Gastrocnemius medialis (tissue), 4 donors: ENCODE measurements at places on chromosomes 7 and 10.

GRCh38 chr7:957418-958220, 3.1 kb upstream of the ADAP1 start:
- no peak for DNase-seq

- DNase-seq = no peak
Measured at GRCh38 chr7:73918926-73919693, 58.2 kb downstream of the TMEM270 start.

- DNase-seq = no peak
Measured at GRCh38 chr10:118496525-118496924, 98.9 kb downstream of the PRLHR start.

DNA sequence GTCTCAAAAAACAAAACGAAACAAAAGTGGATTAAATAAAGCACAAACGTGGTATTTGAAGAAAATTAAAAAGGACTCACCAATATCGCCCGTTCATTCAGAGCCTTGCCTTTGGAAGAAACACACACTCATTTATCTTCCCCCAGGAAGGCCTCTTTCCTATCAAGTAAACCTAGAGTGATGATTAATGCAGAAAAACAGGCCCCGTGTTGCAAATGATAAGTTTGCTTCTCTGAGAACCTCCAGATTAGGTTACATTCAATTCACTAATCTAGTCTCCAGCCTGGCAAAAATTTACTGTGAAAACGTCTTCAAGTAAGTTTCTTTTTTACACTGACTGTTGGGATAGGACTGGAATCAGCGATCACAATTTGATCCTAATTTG, 78.0 kb upstream of the C1GALT1 start:
- no peak for DNase-seq

DNA sequence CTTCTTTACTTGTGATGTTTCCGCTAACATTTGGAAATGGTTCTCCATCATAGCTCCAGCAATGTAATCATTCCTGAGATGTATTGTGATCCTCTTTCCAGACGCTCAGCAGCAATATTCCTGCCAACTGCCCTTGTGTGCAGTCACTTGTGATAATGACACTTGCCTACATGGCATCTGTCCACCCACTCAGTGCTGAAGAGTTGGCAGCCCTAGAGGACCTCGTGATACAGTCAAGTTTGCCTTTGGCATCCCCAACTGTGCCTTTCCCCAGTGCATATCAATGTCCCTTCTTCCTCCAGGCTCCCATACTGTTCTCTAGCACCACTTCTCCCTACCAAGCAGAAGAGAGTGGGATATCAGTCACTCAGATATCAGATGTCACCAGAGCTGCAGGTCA, 64.9 kb downstream of the MYOF start:
- DNase-seq = peak; percentile 38

DNA sequence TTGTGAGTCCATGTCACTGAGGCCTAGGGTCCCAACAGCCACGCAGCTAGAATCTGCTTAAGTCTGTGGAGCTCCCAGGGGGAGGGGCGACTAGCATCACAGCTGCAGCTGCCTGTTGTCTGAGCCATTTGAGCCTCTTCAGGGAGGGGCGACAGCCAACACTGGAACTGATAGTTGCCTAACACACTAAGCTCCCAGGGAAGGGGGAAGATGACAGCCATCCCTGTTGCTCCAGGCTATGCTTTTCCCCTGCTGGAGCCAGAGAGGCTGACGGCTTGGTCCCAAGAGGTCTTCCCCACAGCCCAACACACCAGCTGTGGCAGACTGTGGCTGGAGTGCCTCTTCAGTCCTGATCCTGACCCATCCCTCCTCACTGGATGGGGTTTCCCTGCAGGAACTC, 817.5 kb downstream of the NXPH1 start:
- no peak for DNase-seq

DNA sequence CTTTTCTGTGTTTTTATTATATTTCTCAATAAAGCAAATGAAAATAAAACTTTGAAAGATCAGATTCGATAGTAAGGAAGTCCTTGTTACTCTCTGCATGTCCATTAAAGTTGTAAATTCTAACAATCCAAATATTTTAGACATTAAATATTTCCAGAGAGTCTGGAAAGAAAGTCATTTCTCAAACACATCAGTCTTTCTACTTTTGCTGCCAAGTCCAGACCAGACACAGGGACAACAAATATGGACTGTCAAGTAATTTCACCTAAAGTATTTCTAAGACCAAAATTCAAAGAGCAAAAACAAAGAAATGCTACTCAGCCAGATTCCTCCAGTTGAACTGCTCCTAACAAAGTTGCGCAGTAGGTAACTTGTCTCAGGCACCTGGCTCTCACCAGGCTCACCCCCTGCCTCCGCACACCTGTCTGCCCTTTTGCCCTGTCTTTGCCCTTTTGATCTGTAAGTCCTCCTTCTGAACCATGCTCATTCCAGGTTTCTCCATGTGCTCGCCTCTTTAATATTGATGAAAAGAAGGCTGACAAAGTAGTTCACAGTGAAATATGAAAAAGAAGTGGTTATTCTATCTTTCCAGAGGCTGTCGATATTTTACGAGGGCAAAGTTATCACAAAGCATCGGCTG, 300.5 kb downstream of the C7orf25 start:
- no peak for DNase-seq

GRCh38 chr7:70951271-70951962, 180.5 kb upstream of the GALNT17 start:
- DNase-seq = no peak

- peak; percentile 25 for DNase-seq
Measured at GRCh38 chr7:42107484-42108240, 129.3 kb downstream of the GLI3 start.

DNA sequence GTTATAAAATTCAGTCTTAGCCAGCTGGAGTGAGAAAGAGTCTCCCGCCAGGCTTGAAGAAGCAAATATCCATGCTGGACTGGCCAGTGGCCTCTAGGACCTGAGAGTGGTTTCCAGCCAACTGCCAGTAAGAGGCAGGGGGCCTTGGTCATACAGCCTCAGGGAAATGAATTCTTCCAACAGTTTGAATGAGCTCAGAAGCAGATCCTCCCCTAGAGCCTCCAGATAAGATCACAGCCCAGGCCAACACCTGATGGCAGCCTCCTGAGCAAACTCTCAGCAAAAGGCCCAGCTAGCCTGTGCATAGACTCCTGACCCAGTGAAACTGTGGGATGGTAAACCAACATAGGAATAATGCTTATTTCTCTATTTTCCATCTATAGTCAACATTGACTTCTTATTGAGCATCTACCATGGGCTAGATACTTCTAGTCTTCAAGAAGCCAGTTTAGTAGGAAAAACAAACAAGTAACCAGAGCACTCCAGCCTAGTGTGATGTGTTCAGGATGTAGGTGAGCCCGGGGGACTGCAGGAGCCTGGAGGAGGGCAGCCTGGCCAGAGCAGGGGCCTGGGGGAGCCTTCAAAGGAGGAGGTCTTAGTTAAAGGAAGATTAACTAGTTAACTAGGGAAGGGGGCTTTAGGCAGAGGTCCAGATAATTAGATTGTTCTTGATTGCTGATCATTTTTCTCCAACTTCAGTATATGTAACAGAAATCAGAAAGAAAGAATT, 115.4 kb upstream of the ADO start:
- DNase-seq = no peak

- no peak for DNase-seq
Measured at GRCh38 chr10:30447125-30447799, 13.3 kb downstream of the MAP3K8 start.

DNA sequence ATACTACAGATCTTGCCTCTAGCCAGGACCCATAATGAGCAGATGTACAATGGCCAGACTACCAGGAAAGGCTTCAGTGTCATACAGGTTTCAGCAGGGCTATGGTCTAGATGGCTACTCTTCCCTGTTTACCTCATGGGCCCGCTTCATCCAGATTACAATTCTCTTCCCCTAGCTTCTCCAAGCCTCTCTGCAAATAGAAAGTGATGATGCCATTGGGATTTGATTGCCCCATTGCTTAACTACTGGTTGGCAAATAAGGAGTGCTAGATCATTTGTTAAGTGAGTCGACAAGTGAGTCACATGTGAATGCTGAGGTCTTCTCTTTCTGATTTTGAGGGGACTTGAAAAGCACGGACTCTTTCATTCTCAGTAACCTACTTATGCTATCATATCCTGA, 361.5 kb upstream of the LRRTM3 start:
- no peak for DNase-seq

DNA sequence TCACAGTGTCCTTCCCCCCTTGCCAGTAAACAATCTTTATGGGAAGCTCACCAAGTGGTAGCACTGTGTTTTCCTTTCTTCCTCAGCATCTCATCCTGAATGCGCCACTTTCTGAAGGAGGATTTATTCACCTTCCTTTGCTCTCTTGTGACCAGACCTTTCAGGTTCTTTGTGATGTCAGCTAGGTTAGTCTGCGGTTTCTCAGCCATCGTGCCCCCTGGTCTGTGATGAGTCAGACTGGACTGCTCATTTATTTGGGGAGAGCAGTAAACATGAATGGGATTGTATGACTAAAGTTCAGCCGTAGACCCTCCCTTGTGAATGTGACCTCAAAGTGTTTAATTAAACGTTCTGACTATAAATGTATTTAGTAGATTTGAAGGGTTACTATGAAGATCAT, 235.1 kb upstream of the CELF2 start:
- no peak for DNase-seq

DNA sequence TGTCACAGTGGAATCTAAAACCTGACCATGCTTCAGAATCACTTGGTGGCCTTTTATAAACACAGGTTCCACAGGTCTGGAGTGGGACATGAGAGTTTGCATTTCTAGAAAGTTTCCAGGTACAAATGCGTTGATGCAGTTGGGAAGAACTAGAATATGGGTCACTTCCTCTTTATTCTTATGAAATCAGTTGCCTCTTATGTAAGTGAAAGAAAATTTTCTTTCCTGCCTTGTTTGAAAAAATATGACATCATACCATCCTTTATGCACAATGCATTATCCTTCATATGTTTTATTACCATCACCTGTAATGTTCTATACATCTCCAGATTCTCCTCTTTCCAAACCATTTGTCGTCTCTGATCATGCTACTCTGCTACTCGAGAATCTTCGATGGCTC, 44.0 kb downstream of the PLXNA4 start:
- DNase-seq = no peak

DNA sequence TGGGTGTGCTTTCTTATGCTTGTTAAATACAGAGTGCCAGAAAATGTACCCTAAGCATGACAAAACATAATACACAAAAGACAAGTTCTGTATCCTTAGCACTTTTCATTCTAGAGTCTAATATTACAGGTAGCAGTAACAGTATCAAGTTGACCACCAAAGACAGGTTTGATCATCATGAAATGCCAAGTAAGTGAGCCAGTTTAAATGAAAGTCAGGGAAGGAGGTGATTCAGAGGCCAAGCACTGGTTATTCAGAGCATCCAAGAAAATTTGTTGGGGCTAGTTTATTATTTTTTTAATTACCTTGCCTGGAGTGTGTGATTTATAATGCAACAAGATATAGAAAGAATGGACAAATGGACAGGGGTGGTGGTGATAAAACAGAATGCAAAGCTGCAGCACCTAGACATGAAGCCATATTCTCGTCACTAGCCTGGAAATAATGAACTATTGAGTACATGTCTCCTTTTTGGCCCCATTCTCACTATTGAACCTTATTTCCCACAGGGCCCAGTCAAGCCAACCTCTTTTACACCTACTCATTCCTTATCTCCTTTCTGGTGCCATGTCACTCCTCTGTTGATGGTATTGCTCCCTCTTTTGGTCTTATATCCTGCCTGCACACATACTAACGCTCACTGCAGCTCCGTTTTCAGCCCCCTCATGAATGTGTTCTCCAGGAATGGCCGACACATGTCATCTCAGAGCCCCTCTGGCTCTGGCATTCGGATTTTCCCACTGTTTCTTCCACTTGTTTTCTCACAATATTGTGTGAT, 78.6 kb upstream of the GLCCI1 start:
- no peak for DNase-seq

- no peak for DNase-seq
Measured at GRCh38 chr7:23410446-23411183, 59.7 kb downstream of the IGF2BP3 start.

- no peak for DNase-seq
Measured at GRCh38 chr10:74194545-74194944, 43.5 kb downstream of the ADK start.

DNA sequence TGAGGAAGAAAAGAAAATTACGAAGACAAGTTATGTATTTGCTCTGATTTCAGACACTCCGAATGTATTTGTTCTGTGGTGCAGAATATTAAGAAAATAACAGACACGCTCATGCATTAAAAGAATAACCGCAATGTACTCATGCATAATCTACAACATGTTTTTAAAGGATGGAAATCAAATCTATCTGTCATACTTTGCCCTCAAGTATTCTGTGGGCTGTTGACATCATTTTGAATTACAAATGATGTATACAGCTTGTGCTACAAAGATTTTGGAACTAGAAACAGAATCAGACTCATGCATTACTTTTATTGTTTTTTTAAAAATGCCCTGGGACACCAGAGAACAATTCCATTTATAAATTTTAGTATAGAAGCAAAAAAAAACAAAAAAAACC, 69.9 kb downstream of the APBB1IP start:
- no peak for DNase-seq

- no peak for DNase-seq
Measured at GRCh38 chr10:68001539-68001938, 73.5 kb downstream of the HERC4 start.

DNA sequence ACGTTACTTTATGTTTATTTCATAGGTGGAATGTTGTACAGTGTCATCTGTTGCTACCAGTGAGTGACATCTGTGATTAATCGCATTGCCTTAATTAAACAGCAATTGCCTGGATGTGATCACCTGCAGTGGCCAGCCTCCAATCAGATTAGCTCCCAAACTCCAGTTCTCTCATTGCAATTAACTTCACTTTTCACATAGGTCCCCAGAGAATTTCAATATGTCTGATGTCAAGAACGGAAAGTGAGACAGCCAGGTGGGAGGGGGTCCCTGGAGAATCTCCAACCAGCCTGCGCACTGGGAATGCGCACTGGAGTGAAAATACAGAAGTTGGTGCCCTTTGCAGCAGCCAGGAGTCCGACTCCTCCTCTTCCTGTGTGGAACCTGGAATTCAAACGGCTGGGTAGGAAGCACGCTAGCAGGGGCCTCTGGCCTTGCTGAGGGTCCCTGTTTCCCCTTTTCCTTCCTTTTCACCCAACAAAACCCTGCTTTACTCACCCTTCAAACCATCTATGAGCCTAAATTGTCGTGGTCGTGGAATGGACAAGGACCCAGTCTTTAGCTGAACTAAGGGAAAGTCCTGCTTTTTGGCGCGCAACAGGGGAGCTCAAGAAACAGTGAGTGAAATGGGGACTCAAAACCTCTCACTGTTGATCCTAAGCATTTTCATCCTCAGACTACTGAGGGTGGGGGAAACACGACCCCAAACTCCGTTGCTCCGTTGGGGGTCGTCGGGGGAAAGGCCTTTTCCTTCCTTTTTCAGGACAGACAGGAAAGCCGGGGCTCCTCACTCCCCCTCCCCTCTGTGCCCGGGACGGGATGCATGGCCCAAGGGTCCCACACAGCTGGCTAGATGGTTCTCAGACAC, 1355.5 kb upstream of the LRRTM3 start:
- DNase-seq = no peak
